ENCODE measurements at places on chromosomes 1 and 21.

DNA sequence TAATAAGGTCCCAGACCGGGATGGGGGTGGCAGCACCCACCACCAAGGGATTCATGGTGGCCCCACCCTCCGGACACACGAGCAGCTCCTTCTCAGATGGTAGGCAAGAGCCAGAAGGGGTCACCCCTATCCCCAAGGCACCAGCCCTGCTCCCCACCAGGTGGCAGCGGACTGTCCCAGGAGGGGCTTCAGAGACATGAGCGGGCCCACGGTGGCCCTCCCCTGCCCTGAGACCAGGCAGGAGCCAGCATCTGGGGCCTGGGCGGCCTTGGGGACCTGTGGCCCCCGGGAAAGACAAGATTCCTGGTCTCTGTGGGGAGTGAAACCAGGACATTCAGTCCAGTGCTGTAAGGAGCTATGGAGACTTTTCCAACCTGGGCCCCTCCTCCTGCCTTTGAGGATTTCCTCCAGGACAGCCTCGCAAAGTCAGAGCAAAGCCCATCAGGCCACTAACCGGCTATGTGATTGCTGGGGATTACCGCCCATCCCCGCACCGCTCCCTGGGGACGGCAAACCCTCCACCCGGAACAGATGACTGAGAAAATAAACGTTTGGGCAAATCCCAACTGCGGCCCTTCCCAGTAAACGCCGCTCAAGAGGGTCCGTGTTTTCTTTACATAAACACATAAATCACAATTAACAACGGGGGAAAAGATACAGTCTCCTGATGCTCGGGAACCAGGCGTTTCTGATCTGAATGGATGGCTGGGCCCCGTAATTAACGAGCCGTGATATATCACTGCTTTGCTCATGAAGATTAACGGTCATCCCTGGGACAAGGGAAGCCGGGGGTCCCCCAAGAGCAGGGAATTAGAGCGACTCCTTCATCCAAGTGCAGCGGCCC is 50.9 kb upstream of the ARHGEF16 start:
- DNase-seq, result no peak

- peak; percentile 59 for DNase-seq
Observed at GRCh38 chr1:184755226-184756065, 788 bp upstream of the EDEM3 start.

DNA sequence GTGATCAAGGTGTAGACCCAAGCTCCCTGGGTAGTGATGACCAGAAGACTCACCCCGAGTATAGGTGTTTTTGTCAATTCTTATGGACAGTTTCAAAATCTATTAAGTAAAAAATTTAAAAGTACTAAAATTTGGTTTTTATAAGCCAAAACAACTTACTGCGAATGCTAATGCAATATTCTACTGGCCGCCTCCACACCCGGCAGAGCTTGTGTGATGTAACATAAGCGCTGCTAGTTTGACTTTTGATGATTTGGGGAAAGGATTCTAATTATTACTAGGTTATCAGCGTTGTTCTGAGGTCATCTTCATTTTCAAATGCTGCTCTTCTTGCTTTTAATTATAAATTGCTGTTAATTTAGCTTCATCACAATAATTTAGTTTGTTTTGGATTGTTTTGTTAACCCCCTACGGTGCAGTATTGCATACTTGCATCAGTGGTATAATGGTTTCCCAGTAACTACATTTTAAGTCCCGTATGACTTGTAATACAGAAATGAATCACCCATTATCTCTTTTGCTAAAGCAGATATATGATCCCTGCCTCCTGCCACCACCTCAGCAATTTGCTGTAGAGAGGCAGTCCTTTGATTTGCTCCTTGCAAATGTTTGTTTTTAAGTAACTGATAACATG is 178.0 kb downstream of the SDCCAG8 start:
- no peak for DNase-seq

- DNase-seq, result no peak
Observed at GRCh38 chr1:184836141-184836540, 81.5 kb upstream of the EDEM3 start.

DNA sequence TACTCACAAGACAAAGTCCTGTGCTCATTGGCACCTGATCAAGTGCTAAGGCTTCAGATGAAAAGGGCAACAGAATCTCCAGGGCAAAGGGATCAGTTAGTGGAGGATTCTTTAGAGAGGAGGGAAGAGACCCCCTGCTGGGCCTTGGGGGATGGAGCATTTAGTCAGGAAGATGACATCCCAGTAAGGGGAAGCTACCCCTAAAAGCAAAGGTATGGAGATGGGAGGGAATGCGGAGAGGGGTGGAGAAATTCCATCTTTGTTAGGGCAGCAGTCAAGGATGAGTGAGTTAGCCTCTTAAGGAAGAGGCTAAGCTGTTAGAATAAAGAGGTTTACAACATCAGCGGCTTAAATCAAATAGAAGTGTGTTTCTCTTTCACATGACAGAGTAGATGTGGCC is 67.4 kb downstream of the ST6GALNAC3 start:
- DNase-seq, result no peak

- no peak for DNase-seq
Observed at GRCh38 chr1:12143631-12144155, 23.1 kb upstream of the TNFRSF1B start.

DNA sequence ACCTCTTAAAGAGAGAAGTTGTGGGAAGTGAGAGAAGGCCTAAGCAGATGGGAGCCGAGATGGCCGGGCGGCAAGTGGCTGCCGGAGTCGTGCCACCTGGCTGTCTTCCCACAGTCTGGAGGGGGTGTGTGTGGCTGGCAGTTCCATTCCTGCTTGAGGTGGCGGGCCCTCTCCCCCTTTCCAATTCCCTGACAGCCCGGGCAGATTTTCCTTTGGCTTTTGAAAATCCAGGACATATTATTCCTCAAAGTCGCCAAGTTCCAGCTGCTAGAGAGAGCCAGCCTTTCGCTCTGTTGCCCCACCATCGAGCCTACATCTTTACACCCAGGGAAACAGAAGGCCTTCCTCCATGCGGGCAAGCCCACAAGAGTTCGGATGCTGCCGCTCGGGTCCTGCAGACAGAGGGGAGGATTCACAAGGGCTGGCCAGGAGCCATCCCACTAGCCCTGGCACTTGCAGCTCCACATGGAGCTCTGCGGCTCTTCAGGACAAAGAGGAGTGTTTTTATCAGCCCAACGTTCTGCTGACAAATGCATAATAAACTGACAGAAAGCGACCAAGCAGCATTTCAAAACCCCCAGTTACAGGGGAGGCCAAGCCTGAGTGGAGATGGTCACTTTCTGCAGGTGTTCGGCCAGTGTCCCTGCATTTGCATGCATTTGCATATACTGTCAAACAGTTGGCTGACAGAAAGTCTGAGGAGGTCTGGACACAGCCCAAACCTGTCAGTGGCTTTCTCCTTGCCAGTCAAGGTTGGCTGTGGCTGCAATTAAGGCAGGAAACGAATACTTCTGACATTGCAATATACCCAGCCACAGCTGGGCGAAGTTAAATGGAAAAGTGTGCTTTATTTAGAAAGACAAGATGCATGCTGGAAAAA is 45.9 kb downstream of the OLIG1 start:
- no peak for DNase-seq

DNA sequence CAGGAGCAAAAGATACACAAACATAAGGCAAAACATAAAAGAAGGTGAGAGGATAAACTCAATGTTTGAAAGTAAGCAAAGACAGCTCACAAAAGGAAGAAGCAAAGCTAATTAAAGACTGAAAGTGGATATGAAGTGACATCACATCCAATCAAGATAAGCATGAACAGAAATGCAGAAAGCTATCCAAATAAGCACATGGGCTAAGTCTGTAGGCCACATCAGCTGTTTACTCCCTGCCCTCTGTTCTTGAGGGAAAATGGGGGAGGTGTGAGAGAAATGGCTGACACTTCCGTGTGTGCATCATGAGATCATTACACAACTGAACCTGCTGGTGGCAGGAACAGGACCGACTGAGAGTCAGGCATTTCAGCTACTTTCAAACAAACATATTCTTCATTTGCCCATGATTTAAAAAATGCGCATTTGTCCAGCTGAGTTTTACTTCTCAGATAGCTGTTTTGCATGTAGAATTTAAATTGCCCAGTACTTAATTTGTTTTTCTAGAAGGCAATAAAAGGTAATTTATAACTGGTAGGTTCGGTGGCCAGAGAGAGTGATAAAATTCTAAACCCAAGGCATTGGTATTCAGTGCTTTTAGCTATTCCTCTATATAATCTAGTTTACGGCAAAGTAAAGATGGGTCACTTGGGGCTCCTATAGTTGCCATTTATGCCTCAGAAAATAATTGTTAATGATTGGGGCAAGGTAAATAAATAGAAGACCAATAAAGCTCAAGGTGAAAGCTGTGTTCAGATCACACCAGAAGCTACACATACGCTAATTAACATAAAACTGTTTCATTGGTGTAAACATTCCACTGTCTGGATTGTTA is 27.2 kb upstream of the MAN1A2 start:
- peak; percentile 59 for DNase-seq

DNA sequence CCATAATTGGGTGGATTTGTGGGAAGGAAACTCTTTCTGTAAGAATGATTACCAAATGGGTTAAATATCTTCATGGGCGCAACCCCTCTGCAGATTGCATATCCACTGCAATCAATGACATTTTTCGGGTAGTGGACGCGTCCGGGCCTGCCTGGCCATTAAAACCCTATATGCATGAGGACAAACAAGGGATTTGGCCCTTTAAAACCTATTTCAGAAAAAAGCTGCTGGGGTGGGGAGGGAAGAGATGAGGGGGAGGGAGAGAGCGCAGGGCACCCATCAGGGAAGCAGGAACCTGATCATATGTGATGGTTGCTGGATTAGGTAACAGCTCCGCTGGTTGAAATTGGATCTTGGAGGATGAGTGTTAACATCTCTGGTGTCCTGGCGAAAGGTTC is 228.8 kb downstream of the PBX1 start:
- no peak for DNase-seq

- no peak for DNase-seq
Observed at GRCh38 chr1:89563957-89564604, 39.5 kb downstream of the LRRC8B start.

- no peak for DNase-seq
Observed at GRCh38 chr1:237470712-237471338, 419.9 kb downstream of the ZP4 start.

- DNase-seq, result no peak
Observed at GRCh38 chr1:3597599-3597964, 13.7 kb downstream of the MEGF6 start.

All from kidney epithelial cell (primary cell).